RWPE2 (cell line): ENCODE measurements at places on chromosomes 7 and 10.

- DNase-seq = no peak
Observed at GRCh38 chr10:28400176-28400575, 97.3 kb upstream of the MPP7 start.

- no peak for DNase-seq
Observed at GRCh38 chr7:110065121-110065520, 1025.8 kb upstream of the LRRN3 start.

DNA sequence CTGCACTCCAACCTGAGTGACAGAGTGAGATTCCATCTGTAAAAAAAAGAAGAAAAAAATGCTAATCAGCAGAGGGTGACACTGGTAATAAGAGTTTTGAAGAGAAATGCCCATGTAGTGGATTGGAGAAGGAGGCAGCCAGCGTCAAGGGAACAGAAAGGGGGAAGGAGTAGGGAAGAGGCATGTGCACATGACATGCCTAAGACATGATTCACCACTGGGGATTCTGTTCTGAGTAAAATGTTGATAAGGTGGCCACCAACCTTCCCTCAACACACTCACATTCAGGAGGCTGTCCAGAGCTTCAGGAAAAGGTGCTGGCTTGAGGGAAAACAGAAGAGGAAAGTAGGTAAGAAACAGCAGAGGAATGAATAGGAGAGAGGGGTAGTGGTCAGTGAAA is 39.9 kb downstream of the AKR1D1 start:
- no peak for DNase-seq

DNA sequence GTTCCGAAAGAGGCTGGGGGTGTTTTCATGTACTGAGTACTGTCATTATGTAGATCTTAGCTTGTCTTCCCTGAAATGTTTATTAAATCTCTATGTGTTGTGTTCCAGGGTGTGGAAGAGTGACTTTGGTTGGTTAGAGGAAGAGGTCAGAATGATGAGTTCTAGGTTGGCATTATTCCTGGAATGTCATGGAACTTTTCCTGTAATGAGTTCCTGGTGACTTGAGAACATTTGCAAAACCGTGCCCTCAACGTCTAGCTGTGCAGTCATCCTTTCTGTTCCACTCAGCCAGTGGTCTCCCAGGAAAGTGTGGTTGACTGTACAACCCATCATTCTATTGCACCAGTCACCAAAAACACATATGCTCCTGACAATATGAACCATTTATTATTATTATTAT is 129.6 kb downstream of the BICC1 start:
- DNase-seq = no peak

GRCh38 chr7:22025983-22026382 is 80.3 kb upstream of the CDCA7L start:
- no peak for DNase-seq
